ENCODE measurements at places on chromosomes 4 and X. TPM values are rescaled to one million over a fixed set of nuclear protein-coding genes. Genes with fewer than 3 reads are reported as not detected.
A peak's percentile ranks its signal among the peaks of the same experiment; 100 is the strongest.

PHEX gene
- 0.49 TPM for total RNA-seq

DNA sequence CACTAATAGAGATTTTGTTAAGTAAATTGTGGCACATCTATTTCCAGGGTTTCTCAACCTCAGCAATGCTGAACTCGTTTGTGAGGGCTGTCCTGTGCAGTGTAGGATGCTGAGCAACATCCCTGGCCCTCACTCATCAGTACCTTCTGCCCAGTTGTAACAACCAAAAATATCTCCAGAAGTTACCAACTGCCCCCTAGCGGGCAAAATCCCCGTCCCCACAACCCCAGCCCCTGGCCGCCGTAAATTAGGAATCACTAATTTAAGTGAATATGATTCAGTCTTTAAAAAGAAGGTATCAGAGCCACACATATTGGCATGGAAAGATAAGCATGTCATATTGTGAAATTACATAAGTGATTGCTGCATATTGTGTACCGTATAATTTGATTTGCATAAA lies 123.4 kb downstream of the ASB9 start:
- DNase-seq: no peak

TMEM144 gene
- total RNA-seq: not detected

- no peak for DNase-seq
Measured at GRCh38 chr4:145840801-145841200, 97.8 kb downstream of the ZNF827 start.

DNA sequence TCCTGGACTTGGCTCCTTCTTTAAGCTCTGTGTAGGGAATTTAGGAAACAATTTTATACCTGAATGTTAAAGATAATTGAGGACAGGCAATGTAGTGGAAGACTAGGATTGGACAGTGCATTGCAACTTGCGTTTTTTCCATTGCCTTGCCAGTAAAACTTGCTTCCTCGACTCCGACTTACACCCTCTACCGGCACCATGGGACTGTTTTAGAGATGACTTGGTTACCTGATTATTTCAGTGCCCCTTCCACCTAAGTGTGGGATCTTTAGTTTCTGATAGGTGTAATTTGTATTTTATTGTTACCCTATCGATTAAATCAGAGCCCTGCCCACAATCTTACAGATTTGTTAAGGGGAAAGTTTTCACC lies 1.2 kb downstream of the PRPS1 start:
- DNase-seq: no peak

PNMA3 gene
- total RNA-seq: 1.2 TPM

MAP7D2 gene
- total RNA-seq: 0.32 TPM

DNA sequence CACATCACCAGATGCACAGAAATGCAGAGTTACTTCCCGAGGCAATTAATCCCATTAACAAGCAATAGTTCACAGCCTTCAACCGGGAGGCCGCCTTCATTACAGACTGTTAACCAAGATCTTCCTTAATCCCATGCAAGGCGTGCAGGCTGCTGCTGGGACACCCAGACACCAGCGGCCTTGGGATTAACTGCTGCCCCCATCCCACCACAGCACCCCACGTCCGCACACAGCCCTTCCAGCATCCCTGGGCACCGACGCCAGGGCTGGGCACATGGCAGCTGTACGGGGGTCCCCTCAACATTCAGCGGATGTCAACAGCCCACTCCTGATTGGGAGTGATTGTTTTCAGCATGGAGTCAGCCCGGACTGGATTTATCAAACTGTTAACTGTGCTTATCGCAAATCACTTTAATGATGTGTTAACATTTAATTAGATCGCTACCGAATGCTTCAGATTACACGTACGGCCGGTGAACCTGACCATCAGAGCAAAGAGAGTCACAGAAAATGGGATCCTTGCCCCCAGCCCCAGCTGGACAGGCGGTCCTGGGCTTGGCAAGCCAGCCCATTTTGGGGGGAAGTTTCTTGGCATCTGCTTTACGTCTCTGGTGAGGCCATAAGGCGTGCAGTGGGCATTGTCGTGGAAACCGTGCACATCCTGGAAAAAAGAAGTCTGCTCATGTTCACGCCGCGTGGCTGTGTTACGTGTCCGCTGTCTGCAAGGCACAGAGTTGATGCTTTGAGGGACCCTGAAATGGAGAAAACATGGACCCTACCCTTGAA lies 126.4 kb downstream of the HMX1 start:
- no peak for DNase-seq

DNA sequence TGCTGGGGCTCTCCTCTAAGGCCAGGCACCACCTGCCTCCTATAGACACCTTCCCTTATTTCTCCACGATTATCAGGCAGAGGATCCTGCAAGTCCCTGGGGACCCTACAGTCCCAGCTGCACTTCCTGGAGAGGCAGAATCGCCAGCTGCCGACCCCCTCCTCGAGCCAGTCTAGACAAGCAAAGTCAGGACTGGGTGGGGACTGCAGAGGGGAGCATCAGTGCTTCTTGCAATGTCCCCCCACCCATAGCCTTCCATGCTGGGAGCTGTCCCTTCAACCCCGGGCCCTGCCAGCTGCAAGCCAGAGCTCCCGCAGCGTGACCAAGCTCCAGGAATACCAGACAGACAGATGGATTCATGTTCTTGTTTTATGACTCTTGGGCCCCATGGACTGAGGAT lies 1.4 kb upstream of the CRMP1 start:
- DNase-seq: no peak

GATA1 gene
- not detected for total RNA-seq

DNA sequence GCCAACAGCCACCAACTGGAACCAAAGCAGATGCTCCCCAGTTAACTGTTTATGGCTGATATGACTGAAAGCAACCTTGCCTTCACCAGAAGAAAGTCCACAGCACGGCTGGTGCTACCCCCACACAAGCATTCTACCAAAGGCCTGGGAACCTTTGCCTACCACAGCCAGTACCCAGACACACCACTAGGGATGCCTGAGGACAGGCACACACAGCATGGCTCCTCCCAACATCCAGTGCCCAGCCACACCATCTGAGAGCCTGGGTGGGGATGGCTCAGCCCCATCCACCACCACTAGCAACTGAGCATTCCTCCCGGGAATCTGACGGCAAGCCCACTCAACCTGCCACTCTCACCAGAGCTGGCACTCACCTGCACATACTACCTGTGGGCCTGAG lies 178.6 kb downstream of the SLC7A11 start:
- DNase-seq: no peak

DNA sequence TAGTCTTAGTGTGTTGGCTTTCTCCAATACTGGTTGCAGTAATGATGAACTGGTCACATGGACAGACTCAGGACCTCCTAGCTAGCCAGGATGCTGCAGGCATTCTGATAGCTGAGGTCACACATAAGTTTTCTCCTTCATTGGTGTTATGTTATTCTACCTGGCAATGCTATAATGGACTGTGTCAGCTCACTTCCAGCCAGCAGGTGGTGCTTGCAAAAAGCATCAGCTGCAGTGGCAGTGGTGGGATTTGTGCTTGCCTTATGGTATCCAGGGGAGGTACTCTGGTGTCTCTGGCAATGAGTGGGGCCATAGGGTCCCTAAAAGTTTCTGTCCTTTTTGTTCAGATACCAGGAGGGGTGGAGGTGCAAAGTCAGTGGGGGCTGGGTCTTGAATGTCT lies 33.6 kb downstream of the ZNF330 start:
- no peak for DNase-seq

DNA sequence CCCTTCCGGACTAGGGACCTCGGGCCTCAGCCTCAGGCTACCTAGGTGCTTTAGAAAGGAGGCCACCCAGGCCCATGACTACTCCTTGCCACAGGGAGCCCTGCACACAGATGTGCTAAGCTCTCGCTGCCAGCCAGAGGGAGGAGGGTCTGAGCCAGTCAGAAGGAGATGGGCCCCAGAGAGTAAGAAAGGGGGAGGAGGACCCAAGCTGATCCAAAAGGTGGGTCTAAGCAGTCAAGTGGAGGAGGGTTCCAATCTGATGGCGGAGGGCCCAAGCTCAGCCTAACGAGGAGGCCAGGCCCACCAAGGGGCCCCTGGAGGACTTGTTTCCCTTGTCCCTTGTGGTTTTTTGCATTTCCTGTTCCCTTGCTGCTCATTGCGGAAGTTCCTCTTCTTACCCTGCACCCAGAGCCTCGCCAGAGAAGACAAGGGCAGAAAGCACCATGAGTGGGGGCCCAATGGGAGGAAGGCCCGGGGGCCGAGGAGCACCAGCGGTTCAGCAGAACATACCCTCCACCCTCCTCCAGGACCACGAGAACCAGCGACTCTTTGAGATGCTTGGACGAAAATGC lies at the start of gene WAS:
TSS of gene WAS (plus strand) at position 389 of the 572 bp plus-strand sequence. CDS start at position 444, 55 bp downstream.
- DNase-seq: peak; percentile 20

RADX gene
- 8.5 TPM for total RNA-seq

FGFBP2 gene
- 0.20 TPM for total RNA-seq

DNA sequence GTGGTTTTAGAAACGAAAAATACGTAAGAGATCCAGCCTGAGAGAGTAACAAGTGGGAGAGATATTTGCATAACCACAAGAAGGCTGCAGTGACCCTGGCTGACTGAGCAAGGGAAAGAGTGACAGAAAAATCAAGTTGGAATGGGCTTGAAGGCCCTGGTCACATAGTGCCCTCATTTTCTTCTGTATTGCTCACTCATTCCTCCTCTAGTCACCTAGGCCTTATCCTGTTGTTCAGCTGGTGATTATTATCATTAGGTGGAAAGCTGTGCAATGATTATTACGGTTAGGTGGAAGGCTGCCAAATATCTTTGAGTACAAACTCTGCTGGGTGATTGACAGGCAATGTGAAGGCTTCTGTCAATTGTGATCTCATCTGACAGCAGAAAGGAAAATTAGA lies 2384.1 kb downstream of the PCDH7 start:
- DNase-seq: no peak

LIN54 gene
- 10.4 TPM for total RNA-seq

DNA sequence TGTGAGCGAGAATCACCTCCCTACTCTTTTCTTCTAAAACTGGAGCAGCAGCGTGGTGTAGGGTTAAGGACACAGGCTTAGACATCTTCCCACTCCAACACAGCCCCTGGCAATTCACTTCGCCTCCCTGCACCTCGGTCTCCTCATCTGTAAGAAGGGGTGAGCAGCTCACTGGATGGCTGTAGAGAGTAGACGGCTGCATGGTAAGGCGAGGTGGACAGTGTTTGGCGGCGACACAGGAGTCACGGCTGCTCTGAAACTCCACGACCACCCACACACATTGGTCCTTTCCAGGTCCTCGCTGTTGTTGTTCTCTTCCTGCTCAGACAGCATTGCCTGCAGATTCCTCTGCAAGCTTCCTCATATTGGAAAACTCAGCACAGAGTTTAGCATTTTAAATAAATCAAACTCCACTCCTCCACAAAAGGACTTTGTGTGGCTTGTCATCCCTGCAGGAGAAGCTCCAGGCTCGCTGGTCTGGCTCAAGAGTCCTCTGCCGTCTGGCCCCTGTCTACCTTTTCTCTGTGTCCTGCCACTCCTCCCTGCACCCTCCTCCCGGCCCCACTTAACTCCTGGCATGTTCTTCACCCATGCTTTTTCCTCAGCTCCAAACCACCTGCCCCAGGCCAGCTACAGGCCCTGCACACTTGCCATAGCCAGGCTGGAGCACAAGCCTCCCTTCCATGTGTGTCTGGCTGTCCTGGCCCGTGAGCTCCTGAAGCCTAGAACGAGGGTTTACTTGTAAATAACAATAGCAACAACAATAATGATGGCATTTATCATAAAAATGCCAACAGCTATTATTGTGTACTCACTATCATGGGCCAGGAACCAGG lies 41.3 kb upstream of the CRMP1 start:
- DNase-seq: no peak

DNA sequence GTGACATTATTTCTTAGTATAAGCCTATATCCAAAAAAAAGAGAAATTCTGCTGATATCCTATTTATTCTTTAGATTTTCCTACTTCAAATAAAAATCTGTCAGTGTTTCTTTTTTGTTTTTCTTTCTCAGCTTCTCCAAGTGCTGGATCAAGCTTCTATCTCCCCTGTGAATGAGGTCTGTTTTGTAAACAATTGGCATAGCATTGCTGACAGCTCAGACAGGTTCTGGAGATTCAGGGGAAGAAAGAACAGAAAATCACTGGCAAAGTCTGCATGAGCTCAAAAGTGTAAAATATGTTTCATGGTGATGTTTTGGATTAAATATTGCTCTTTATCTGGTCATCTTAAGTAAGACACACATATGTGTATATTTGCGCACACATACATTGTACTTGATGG lies 492.0 kb upstream of the IGFBP7 start:
- DNase-seq: no peak
